NCI-H774 (cell line): ENCODE measurements at places on chromosomes 12 and 14.

GRCh38 chr12:82727886-82728285 is 41.2 kb downstream of the TMTC2 start:
- DNase-seq = no peak

DNA sequence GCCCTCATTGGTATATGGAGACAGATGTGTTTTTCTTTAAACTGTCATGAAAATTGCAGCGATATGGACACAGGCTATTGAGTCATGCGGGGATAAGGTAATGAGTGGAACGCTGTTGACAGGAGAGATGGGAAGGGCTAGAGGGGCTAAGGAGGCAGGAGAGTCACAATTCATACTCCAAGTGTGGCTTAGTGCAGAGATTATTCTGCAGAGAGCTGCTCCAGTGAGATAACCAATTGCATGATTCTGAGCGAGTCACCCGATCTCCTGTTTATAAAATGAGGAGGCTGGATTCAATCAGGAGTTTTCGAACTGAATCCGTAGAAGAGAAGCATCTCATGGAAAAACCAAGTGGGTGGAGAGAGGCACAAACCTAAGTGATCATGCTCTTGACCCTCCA is 106.4 kb upstream of the PLEKHG7 start:
- DNase-seq = no peak

- DNase-seq = no peak
Measured at GRCh38 chr12:70849265-70849960, 71.1 kb downstream of the PTPRR start.

- no peak for DNase-seq
Measured at GRCh38 chr14:64026600-64026999, 173.8 kb downstream of the SYNE2 start.

GRCh38 chr14:77000340-77001270 is 27.9 kb downstream of the IRF2BPL start:
- DNase-seq = no peak

DNA sequence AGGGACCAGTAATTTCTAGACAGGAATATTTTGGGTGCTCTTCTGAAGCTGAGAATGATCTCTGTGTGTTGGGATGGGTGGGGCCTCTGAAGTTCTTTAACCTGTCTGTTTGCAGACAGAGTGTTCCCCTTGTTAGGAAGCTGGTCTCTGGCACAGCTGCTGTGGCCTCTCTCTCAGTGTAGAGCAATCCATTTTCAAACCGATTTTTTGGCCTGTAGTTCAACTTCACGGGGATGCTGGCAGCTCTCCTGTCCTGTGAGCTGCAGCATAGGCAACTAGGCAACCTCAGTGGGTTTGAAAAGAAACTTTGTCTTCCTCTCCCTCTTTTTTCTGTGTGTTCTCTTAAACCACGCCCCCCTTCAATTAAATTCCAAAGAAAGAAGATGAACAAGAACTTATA is 69.1 kb downstream of the SMOC1 start:
- no peak for DNase-seq

DNA sequence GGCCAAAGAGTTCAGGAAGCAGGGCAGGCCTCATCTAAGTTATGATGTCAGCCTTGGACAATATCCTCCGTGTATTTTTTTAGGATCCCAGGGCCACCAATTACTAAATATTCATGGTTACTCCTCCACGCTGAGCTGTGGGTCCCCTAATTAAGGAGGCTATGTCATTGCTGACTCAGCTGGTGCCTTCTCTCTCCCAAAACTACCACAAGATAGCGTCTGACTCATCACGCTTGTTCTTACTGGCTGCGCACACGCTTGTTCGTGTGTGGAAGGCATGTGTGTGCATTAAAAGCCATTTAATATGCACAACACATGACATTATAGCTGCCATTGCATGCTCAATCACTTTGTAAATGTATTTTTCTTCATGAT is 78.3 kb downstream of the GSC start:
- no peak for DNase-seq

GRCh38 chr14:100375266-100375962 is 52.3 kb downstream of the SLC25A47 start:
- no peak for DNase-seq

DNA sequence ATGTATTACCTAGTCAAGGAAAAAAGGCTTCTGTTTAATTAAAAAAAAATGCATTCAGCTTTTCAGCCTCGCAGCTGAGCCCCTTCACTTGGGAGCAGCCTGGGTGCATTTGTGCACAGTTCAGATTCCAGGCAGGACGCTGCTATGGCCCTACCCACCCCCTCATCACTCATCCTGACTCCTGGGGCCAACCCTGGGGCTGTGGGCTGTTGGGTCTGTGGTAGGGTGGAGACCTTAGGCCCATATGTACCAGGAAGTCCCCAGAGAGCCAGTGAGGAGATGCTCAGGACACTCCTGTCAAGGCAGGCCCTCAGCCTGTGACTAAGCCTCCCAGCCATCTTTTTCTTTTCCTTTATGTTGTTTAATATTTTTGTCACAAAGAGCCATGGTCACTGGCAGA is 9.3 kb upstream of the CDCA4 start:
- no peak for DNase-seq

DNA sequence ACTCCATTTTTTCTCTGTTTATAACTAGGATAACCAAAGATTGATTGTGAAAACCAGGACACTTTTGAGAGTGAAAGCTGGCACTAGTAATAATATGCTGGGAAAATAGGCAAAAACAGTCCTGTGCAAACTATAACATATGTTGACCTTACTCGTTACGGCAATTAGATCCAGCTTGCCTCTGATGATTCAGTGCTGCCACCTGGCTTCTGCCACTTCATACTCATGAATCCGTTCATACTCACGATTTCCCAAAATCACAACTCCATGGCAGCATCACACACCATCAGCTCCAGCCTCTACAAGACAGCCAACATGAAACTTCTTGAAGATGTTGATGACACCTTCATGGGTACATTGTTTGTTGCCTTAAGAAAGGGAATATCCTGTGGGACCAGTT is 49.1 kb upstream of the CAND1 start:
- DNase-seq = peak; percentile 45

GRCh38 chr12:118034429-118035189 is 18.1 kb downstream of the RFC5 start:
- peak; percentile 10 for DNase-seq

GRCh38 chr12:77349689-77350370 is 284.5 kb upstream of the E2F7 start:
- no peak for DNase-seq

- DNase-seq = no peak
Measured at GRCh38 chr12:117046011-117046369, 53.2 kb downstream of the TESC start.

DNA sequence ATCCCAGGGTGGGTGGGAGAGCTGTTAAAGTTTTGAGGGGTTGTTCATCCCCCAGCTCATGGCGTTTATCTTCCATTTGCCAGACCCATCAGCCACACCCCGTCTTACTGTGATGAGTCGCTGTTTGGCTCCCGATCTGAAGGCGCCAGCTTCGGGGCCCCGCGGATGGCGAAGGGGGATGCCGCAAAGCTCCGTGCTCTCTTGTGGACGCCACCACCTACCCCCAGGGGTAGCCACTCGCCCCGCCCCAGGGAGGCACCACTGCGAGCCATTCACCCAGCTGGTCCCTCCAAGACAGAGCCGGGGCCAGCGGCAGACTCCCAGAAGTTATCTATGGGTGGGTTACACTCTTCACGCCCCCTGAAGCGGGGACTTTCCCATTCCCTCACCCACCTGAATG is 5.7 kb downstream of the RITA1 start:
- no peak for DNase-seq

- DNase-seq = no peak
Measured at GRCh38 chr12:94769047-94769420, 118.7 kb upstream of the TMCC3 start.

GRCh38 chr14:76081642-76082041 is 70.1 kb upstream of the GPATCH2L start:
- no peak for DNase-seq

- no peak for DNase-seq
Measured at GRCh38 chr14:74459289-74459946, 33.4 kb upstream of the SYNDIG1L start.

GRCh38 chr12:92193846-92194245 is 48.2 kb upstream of the BTG1 start:
- DNase-seq = no peak

DNA sequence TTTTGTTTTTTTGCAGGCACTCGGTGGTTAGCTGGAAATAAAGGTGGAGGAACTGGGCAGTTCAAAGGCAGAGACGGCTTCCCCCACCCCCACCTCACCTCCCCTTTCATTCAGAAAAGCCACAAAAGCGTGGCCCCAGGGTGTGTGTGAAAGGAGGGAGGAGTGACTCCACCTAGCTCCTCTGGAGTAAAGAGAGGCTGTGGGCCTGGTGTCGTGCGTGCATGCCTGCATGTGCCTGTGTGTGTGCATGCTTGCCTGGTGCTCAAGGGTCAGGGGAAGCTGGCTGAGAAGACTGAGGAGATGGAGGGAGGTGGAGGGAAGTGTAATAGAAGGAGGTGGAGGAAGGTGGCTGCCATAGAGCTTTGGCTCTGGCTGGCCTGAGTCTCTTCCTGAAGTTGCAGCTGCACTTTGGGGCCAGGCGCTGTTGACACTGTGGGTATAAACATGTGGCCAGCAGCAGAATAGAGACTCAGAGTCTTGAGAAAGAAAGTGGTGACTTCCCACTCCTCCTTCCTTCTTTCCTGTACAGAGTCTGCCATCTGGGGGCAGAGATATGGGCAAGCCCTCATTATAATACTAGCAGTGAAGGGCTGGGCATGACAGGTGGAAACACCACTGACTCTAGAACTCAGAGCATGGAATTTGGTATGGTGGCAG is 36.9 kb upstream of the SINHCAF start:
- DNase-seq = peak; percentile 45

DNA sequence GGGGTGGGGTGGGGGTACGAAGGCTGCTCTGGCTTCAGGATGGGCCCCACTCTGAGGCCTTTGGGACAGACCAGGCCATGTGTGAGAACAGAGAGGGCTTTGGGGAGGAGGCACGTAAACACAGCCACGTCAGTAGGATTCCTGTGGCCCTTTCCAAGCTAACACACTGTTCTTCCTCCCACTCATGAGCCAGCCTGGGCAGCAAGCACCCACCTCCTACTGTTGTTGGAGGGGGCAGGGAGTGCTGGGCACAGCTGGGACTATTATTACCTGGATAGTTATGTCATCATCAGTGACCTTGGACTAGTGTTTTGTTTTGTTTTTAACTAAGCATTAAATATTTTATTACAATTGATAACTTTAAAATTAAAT is 5.3 kb downstream of the CHGA start:
- DNase-seq = no peak

DNA sequence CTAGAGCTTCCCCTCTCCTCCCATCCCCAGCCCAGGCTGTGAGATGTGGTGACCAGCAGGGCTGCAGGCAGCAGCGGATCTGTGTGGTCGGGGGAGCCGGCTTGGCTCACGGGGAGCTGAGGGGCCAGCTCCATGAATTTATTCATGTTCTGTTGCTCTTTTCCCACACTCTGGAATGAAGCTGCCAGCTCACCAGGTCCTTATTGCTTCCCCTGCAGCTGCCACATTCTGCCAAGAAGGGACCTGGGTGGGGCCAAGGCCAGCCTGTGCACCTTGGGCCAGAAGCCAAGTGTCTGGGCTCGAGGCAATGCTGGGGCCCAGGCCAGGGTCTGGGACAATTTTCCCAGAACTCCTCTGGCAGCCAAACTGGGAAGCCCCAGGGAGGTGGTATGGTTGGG is 2.5 kb upstream of the C1QL4 start:
- no peak for DNase-seq

GRCh38 chr14:20866194-20866593 is 25.0 kb upstream of the RNASE3 start:
- DNase-seq = no peak

DNA sequence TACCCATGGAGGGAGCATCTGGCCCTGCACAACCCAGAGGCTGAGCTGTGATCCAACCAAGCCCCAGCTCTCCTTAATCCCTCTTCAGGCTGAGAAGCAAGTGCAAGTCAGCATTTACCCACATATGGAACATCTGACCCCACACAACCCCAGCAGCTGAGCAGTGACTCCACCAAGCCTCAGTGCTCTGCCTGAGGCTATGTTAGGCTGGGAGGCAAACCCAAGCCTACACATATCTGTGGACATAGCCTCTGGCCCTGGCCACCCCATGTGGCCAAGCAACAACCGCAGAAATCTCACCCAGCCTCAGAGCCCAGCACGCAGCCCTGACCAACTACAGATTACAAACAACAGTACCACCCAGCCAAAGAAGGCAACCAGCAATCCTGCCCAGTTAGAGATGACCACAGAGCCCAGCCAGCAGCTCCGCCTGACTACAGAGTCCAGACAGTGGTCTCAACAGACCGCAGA is 142.8 kb downstream of the NUAK1 start:
- DNase-seq = no peak
